Suprapubic skin (tissue), 4 donors: ENCODE measurements at places on chromosomes 3 and 15.

GRCh38 chr15:39582977-39583595 lies 2.2 kb downstream of the THBS1 start:
- H3K27me3 ChIP-seq: no peaks in the 10 kb centered on the region
- DNase-seq: no peak
- no peak overlapping the region for H3K27ac ChIP-seq
- H3K4me1 ChIP-seq: peaks cover 67% of the 10 kb centered on the region

DNA sequence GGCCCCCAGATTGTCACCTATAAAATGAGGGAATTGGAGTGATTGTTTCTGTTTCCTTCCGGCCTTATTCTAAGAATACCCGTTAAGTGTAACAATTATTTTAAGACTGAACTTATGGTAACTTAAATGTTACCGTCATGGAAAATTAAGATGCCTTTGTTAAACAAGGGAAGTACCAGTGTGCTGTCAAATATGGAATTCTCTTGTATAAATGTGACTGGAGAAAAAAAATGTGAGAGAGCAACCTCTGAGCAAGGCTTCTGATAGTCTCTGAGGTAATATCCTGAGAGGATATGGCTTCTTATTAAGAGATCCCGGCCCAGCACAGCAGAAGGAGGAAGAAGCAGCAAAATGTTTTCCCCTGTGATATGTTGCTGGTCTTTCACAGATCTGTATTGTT lies 480.7 kb upstream of the ADAMTS9 start:
- H3K36me3 ChIP-seq: no peaks in the 10 kb centered on the region
- H3K4me1 ChIP-seq: peaks cover 8% of the 10 kb centered on the region
- no peak overlapping the region for H3K27ac ChIP-seq
- no peaks in the 10 kb centered on the region for H3K27me3 ChIP-seq
- no peak overlapping the region for H3K4me3 ChIP-seq
- DNase-seq: no peak

DNA sequence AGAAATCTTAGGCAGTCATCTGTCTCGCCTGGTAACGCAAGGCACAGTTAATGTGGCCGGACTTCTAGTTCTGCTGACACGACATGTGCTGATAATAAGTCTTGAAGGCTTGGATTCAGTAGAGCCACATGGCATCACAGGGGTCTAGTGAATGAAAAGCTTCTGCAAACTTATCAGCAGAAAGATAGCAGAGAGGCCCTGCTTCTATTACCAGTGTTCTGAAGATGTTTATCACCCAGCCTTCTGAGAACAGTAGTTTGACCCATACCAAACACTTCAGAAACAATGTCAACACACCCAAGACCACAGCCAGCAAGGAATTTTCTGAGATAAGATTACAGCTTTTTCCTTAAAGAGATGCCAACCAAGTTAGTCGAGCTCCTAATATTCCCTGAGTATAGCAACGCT lies 102.7 kb upstream of the UMPS start:
- no peak for DNase-seq
- H3K27me3 ChIP-seq: no peaks in the 10 kb centered on the region
- H3K36me3 ChIP-seq: no peaks in the 10 kb centered on the region

GRCh38 chr3:155742349-155742965 lies 2.4 kb downstream of the PLCH1 start:
- H3K4me1 ChIP-seq: peaks cover 30% of the 10 kb centered on the region
- H3K4me3 ChIP-seq: no peak overlapping the region

GRCh38 chr3:39671116-39671515 lies 138.3 kb upstream of the MYRIP start:
- DNase-seq: no peak
- no peak overlapping the region for H3K4me3 ChIP-seq
- H3K36me3 ChIP-seq: no peaks in the 10 kb centered on the region
- no peaks in the 10 kb centered on the region for H3K27me3 ChIP-seq
- no peak overlapping the region for H3K27ac ChIP-seq

- no peak overlapping the region for H3K4me3 ChIP-seq
- H3K27me3 ChIP-seq: no peaks in the 10 kb centered on the region
- peaks cover 23% of the 10 kb centered on the region for H3K4me1 ChIP-seq
- no peaks in the 10 kb centered on the region for H3K36me3 ChIP-seq
Observed at GRCh38 chr15:59456114-59456513, 18.1 kb downstream of the FAM81A start.

GRCh38 chr3:64422932-64423331 lies 197.7 kb upstream of the PRICKLE2 start:
- H3K27me3 ChIP-seq: no peaks in the 10 kb centered on the region
- H3K27ac ChIP-seq: no peak overlapping the region
- no peak for DNase-seq
- H3K36me3 ChIP-seq: no peaks in the 10 kb centered on the region
- H3K4me3 ChIP-seq: no peak overlapping the region
- no peaks in the 10 kb centered on the region for H3K4me1 ChIP-seq

- H3K27me3 ChIP-seq: no peaks in the 10 kb centered on the region
- peaks cover 9% of the 10 kb centered on the region for H3K4me1 ChIP-seq
Observed at GRCh38 chr15:22788004-22788403, 1.6 kb downstream of the NIPA1 start.

DNA sequence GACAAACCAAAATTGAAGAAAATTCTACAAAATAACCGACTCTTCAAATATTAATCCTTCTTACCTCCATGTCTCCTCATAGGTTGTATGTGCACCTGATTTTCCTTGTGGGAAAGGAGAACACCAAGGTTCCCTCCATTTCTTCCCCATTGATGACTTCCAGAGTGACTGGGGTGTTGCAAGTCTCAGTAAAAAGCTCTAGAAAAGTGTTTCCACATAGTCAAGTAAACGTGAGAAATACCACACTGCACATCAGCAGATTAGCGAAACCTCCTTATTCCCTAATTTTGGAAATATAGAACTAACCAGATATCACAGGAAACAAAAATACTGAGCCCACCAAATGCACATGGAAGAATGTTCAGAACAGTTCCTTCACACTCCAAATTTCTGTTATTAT lies 4.9 kb upstream of the RPN1 start:
- no peak for DNase-seq
- peaks cover 3% of the 10 kb centered on the region for H3K4me1 ChIP-seq
- no peaks in the 10 kb centered on the region for H3K27me3 ChIP-seq
- no peak overlapping the region for H3K27ac ChIP-seq
- H3K36me3 ChIP-seq: no peaks in the 10 kb centered on the region
- H3K4me3 ChIP-seq: no peak overlapping the region

DNA sequence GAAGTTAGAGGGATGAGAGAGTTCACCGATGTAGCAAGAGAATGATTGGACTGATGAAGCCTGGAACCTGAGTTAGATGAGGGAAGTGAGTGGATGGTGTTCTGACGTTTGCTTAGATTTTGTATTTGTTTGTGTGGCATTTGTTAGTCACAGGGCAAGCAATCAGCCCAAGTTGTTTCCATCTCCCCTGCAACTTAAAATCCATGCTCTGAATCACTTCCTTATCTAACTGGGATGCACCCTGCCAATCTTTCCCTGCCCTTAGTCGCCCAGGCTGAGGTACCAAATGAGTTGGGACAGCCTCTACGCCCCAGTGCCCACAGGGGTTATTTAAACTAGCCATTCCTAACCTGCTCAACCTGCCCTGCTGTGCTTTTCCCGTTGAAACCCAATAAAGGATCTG lies 12.6 kb downstream of the PAQR5 start:
- no peaks in the 10 kb centered on the region for H3K27me3 ChIP-seq
- H3K4me3 ChIP-seq: no peak overlapping the region
- no peaks in the 10 kb centered on the region for H3K36me3 ChIP-seq
- H3K27ac ChIP-seq: no peak overlapping the region
- no peaks in the 10 kb centered on the region for H3K4me1 ChIP-seq
- no peak for DNase-seq

GRCh38 chr3:53122933-53123305 lies 7.3 kb downstream of the RFT1 start:
- no peak overlapping the region for H3K4me3 ChIP-seq
- DNase-seq: no peak
- no peaks in the 10 kb centered on the region for H3K27me3 ChIP-seq

GRCh38 chr3:71581457-71582035 lies 2.0 kb downstream of the FOXP1 start:
- no peaks in the 10 kb centered on the region for H3K36me3 ChIP-seq
- no peaks in the 10 kb centered on the region for H3K27me3 ChIP-seq
- H3K4me3 ChIP-seq: peak overlapping the region; percentile 83
- peak; percentile 80 for DNase-seq
- H3K27ac ChIP-seq: peak overlapping the region; percentile 98

DNA sequence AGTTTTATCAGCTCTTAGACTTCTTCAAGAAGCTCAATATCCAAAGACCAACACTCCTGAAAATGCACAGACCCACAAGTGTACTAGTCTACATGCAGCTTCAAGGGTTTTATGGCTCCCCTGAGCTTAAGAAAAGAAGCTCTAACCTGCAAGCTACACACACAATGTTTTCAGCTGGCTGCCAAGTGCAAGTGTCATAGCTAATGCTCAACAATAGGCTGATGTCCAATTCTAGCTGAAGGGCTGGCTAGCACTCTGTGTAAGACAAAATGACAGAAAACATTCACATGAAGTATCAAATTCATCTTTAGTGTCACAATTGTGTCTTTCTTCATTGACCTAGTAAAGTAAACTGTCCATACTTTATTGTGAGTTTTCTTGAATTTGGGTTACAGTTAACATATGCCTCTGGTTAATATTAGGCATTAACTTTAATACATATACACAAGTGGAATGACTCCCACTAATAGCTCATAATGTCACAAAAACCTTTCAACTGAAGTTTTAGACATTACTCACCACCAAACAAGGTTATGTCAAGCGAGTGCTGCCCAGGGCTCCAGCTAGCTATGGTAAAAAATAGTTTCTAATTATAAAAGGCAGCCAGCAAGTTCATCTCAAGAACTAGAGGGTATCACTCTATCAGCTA lies 15.1 kb downstream of the ABI3BP start:
- H3K27me3 ChIP-seq: no peaks in the 10 kb centered on the region
- no peak overlapping the region for H3K27ac ChIP-seq
- peaks cover 4% of the 10 kb centered on the region for H3K4me1 ChIP-seq
- H3K36me3 ChIP-seq: no peaks in the 10 kb centered on the region
- no peak for DNase-seq

- H3K4me1 ChIP-seq: peaks cover 4% of the 10 kb centered on the region
- no peak for DNase-seq
- no peaks in the 10 kb centered on the region for H3K27me3 ChIP-seq
- H3K27ac ChIP-seq: no peak overlapping the region
Observed at GRCh38 chr3:55169161-55169560, 241.3 kb upstream of the LRTM1 start.

DNA sequence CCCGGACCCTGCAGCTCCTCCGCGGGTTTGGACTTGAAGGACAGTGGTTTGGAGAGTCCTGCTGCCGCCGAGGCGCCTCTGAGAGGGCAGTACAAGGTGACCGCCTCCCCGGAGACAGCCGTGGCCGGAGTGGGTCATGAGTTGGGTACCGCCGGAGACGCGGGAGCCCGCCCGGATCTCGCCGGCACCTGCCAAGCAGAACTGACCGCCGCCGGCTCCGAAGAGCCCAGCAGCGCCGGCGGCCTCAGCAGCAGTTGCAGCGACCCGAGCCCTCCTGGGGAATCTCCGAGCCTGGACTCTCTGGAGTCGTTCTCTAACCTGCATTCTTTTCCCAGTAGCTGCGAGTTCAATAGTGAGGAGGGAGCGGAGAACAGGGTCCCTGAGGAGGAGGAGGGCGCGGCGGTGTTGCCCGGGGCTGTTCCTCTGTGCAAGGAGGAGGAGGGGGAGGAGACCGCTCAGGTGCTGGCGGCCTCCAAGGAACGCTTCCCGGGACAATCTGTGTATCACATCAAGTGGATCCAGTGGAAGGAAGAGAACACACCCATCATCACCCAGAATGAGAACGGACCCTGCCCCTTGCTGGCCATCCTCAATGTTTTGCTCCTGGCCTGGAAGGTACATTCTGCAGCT lies 634 bp downstream of the MINDY2 start:
- H3K4me1 ChIP-seq: peaks cover 41% of the 10 kb centered on the region
- no peaks in the 10 kb centered on the region for H3K27me3 ChIP-seq
- no peak for DNase-seq

DNA sequence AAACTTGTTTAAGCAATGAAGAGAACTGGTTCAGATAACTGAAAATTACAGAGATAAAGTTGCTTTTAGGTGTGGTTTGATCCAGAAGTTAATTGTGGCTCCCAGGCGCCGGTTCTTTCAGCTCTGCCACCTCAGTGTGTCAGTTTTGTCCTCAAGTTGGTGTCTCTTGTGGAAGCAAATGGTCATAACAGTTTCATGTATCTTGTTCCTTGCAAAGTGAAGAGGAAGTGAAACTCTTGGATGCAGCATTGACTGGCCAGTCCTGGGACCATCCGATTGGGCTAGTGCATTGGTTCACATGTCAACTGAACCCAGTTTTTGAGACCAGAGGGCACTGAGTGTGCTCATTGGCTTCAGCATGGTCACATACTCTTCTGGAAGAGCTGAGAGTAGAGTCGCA lies 181.4 kb upstream of the GRM7 start:
- no peak overlapping the region for H3K27ac ChIP-seq
- H3K4me1 ChIP-seq: no peaks in the 10 kb centered on the region
- no peaks in the 10 kb centered on the region for H3K36me3 ChIP-seq
- DNase-seq: no peak
- no peak overlapping the region for H3K4me3 ChIP-seq

DNA sequence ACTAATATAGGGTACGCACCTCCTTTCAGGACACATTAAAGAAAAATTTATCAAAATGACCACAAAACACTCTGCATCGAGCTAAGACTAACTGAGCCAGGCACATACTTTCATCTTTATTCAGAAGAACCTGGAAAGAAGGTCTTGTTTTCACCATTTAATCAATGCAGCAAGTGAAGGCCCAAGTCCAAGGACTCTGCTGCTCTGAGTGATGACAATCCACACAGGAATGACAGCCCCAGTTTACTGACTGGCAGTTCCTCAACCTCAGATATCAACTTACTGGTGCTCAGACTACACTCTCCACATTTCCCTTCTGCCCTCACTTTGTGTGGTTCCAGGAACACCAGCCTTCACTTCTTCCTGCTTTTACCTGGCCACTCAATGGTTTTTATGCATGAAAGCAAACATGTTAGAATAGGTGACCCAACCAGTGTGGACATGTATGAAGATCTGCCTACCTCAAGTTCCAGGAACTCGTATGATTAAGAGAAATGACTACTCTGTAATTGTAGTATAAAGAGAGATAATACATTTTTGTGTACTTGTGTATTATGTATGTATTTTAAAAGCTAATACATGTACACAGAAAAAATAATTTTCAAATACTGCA lies 29.1 kb upstream of the RASA2 start:
- H3K4me3 ChIP-seq: no peak overlapping the region
- DNase-seq: no peak
- no peaks in the 10 kb centered on the region for H3K36me3 ChIP-seq
- H3K27ac ChIP-seq: no peak overlapping the region
- peaks cover 16% of the 10 kb centered on the region for H3K4me1 ChIP-seq
- no peaks in the 10 kb centered on the region for H3K27me3 ChIP-seq
